ENCODE measurements at places on chromosomes 3 and 15. TPM values are rescaled to one million over a fixed set of nuclear protein-coding genes. Genes with fewer than 3 reads are reported as not detected.

Gene PLA1A
- total RNA-seq = not detected

Gene PIF1
- total RNA-seq = 52.7 TPM

Gene RBSN
- 23.6 TPM for total RNA-seq

Gene ISY1
- total RNA-seq = 59.4 TPM

Gene PRR23E
- not detected for total RNA-seq

Gene CYP1A2
- total RNA-seq = not detected

Gene TIMP4
- total RNA-seq = 0.40 TPM

Gene GOLGA8T
- not detected for total RNA-seq

Gene ENTPD3
- total RNA-seq = not detected

Gene MYL3
- not detected for total RNA-seq

Gene RGMA
- not detected for total RNA-seq

Gene LSM3
- total RNA-seq = 13.6 TPM

Gene UBE3A
- 69.3 TPM for total RNA-seq

Gene SHC4
- not detected for total RNA-seq

- no peaks in the 10 kb centered on the region for H3K27me3 ChIP-seq
- peaks cover 5% of the 10 kb centered on the region for H3K4me1 ChIP-seq
- no peak for DNase-seq
- H3K4me3 ChIP-seq = no peak overlapping the region
- no peaks in the 10 kb centered on the region for H3K36me3 ChIP-seq
These were observed 3.2 kb downstream of the UBE2E2 start for GRCh38 chr3:23206366-23206765.

- no peaks in the 10 kb centered on the region for H3K27me3 ChIP-seq
- no peak overlapping the region for H3K27ac ChIP-seq
- no peaks in the 10 kb centered on the region for H3K36me3 ChIP-seq
- DNase-seq = no peak
- no peak overlapping the region for H3K4me3 ChIP-seq
These were observed 273.5 kb upstream of the ADAMTS9 start for GRCh38 chr3:64961301-64961700.

GRCh38 chr3:124565013-124565412 lies 165.2 kb upstream of the UMPS start:
- no peaks in the 10 kb centered on the region for H3K36me3 ChIP-seq
- H3K4me1 ChIP-seq = no peaks in the 10 kb centered on the region
- peaks cover 16% of the 10 kb centered on the region for H3K27me3 ChIP-seq
- H3K27ac ChIP-seq = no peak overlapping the region
- DNase-seq = peak; percentile 71
- H3K4me3 ChIP-seq = no peak overlapping the region

GRCh38 chr15:74620636-74621545 lies 5.3 kb downstream of the CLK3 start:
- H3K27me3 ChIP-seq = no peaks in the 10 kb centered on the region
- peaks cover 33% of the 10 kb centered on the region for H3K36me3 ChIP-seq
- peak; percentile 72 for DNase-seq
- no peak overlapping the region for H3K27ac ChIP-seq
- no peak overlapping the region for H3K4me3 ChIP-seq

GRCh38 chr3:112497897-112498548 lies 1.2 kb downstream of the BTLA start:
- DNase-seq = no peak
- H3K27me3 ChIP-seq = no peaks in the 10 kb centered on the region
- H3K36me3 ChIP-seq = no peaks in the 10 kb centered on the region
- H3K4me3 ChIP-seq = no peak overlapping the region
- H3K27ac ChIP-seq = no peak overlapping the region
- peaks cover 18% of the 10 kb centered on the region for H3K4me1 ChIP-seq

GRCh38 chr3:107634099-107634489 lies 111.3 kb downstream of the BBX start:
- no peak overlapping the region for H3K27ac ChIP-seq
- H3K4me1 ChIP-seq = no peaks in the 10 kb centered on the region
- DNase-seq = no peak
- H3K27me3 ChIP-seq = no peaks in the 10 kb centered on the region
- H3K36me3 ChIP-seq = no peaks in the 10 kb centered on the region
- no peak overlapping the region for H3K4me3 ChIP-seq

DNA sequence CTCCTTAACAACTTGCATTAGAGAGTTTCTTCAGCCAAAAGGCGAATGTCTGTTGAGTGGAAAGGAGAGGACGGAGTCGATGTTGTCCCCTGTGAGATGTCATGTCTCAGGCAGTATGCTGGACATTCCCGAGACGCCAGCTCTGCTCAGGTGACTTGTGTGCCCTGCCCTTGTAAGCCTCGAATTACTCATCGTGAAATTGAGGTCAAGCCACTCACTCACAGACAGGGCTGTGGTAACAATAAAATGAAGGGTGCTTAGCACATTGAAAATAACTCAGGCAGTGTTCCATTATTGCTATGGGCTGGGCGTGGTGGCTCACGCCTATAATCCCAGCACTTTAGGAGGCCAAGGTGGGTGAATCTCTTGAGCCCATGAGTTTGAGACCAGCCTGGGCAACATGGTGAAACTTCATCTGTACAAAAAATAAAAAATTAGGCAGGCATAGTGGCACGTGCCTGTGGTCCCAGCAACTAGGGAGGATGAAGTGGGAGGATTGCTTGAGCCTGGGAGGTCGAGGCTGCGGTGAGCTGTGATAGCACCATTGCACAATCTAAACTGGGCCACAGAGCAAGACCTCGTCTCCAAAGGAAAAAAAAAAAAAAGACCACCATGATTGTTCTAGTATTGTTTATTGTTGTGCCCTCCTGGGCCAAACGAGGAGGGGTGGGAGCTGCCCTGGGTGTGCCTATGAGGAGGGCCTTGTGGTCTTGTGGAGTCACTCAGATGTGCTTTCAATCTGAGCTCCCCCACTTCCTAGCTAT lies 214.4 kb downstream of the THSD4 start:
- peak; percentile 4 for DNase-seq
- H3K27me3 ChIP-seq = no peaks in the 10 kb centered on the region
- H3K36me3 ChIP-seq = no peaks in the 10 kb centered on the region
- no peak overlapping the region for H3K4me3 ChIP-seq

DNA sequence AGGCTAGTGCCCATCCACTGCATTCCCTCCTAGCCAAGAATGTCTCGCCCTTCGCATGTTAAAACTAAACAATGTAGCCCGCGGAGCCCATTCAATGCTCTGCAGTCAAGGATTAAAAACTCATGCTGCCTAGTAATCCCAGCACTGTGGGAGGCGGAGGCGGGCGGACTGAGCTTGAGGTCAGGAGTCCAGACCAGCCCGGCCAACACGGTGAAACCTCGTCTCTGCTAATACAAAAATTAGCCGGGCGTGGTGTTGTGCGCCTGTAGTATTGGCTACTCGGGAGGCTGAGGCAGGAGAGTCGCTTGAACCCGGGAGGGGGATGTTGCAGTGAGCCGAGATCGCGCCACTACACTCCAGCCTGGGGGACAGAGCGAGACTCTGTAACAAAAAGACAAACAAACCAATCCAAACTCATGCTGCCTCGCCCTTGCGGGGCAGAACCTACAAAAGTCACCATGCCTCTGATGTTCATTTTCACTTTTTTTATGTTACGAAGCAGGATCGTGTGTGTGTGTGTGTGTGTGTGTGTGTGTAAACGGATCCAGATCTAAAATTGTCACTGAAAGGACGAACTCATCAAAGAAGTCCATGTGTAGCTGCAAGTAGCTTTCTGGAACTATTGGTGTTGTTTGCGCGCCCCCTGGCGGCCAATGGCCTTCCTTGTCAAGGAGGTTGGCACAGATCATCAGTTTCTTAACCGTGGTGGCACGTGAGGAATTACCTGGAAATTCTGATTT lies 54.8 kb upstream of the SPESP1 start:
- no peaks in the 10 kb centered on the region for H3K36me3 ChIP-seq
- no peaks in the 10 kb centered on the region for H3K4me1 ChIP-seq
- peaks cover 7% of the 10 kb centered on the region for H3K27me3 ChIP-seq
- H3K4me3 ChIP-seq = no peak overlapping the region
- peak; percentile 91 for DNase-seq
- no peak overlapping the region for H3K27ac ChIP-seq

DNA sequence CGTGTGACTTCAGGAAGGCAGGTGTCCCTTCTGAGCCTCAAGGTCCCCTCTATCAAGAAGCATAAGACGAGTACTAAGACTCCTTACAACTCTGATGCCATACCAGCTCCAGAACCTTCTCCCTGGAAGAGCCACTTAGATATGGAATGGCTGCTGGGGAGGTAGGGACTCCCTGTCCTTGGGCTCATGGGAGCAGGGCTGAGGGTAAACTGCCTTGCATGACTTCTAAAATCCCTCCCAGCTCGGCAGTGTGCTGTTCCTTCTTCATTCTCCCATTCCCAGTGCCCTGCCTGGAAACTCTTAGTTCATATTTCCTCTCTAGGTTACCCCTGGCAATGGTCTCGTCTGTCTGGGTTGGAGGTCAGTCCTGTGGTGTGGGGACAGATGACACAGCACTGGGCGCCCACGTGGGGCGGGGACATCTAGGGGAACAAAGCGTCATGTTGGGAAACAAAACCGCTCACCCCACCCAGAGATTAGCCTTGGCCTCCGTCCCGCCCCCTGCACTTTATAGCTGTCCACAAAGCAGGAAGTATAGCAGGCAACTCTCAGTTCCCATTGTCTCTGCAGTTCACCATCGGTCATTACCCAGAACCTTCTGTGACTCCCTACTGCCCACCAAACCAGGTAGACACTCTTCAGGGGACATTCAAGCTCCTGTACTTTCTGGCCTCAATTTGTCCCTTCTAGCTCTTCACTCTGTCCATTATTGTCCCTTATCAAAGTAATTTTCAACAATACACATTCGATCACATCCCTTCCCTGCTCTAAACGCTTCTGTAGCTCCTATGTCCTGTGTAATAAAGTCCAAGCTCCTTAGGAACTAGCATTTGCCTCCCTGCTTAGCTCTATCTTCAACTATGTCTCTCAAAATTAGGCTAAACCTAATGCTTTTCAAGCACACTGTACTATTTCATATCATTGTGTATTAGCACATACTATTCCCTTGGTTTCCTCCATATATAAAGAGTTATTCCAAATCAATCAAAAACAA lies 73.8 kb downstream of the IQSEC1 start:
- peaks cover 3% of the 10 kb centered on the region for H3K4me1 ChIP-seq
- no peak overlapping the region for H3K4me3 ChIP-seq
- H3K27ac ChIP-seq = no peak overlapping the region
- no peaks in the 10 kb centered on the region for H3K36me3 ChIP-seq

DNA sequence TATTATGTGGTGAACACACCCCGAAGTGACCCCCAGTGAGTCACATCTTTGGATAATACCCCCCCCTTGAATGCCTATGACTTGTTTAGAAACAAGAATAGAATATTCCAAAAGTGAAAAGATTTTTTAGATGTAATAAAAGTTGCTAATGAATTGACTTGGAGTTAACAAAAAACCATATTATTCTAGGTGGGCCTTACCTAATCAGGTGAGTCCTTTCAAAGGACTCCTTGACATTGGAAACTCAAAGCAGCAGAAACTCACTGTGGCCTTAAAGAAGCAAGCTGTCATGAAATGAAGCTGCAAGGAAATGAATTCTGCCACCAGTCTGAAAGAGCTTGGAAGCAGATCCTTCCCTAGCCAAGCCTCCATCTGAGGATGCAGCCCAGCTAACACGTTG lies 10.9 kb upstream of the ISL2 start:
- no peak for DNase-seq
- no peak overlapping the region for H3K4me3 ChIP-seq
- H3K36me3 ChIP-seq = no peaks in the 10 kb centered on the region
- peaks cover 39% of the 10 kb centered on the region for H3K27me3 ChIP-seq

DNA sequence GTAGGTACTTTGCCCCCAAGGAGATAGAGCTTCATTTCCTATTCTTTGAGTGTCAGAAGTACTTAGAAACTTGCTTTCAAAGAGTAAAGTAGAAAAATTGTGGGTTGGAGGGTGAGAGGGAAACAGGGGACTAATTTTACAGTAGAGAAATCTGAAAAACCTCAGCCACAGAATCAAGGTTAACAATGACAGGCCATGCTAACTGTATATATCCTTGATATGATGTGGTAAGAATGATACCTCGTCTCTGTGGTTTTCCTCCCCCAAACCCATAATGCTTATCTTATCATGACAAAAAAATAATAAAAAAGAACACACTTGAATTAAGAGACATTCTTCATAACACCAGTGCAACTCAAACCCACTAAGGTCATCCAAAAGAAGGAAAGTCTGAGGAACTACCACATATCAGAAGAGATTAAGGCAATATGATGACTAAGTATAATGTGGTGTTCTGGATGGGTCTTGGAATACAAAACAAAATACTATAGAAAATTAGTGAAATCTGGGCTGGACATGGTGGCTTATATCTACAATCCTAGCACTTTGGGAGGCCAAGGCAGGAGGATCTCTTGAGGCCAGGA lies 360.4 kb downstream of the ULK4 start:
- no peak overlapping the region for H3K4me3 ChIP-seq
- no peaks in the 10 kb centered on the region for H3K4me1 ChIP-seq
- no peaks in the 10 kb centered on the region for H3K36me3 ChIP-seq
- no peak for DNase-seq
- no peaks in the 10 kb centered on the region for H3K27me3 ChIP-seq
- H3K27ac ChIP-seq = no peak overlapping the region
